ENCODE measurements at places on chromosomes 1 and 21.

- no peak for DNase-seq
Observed at GRCh38 chr1:108716437-108717230, 3.9 kb downstream of the FNDC7 start.

DNA sequence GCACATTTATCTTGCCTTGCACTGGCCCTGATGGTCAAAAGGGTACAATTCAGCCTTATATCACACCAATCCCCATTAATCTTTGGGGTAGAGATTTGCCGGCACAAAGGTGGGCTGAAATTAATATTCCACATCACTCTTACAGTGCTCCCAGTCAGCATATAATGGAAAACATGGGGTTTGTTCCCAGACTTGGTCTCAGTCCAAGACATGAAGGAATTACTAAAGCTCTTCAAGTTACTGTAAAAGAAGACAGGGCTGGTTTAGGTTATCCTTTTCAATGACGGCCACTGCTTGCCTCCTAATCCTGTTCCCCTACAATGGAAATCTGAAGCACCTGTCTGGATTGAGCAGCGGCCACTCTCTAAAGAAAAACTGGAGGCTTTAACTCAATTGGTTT, 160.7 kb downstream of the IER5 start:
- DNase-seq, result no peak

- DNase-seq, result peak; percentile 6
Observed at GRCh38 chr1:30822966-30823581, 65.5 kb upstream of the LAPTM5 start.

- DNase-seq, result no peak
Observed at GRCh38 chr1:77370161-77370560, 88.3 kb downstream of the AK5 start.

DNA sequence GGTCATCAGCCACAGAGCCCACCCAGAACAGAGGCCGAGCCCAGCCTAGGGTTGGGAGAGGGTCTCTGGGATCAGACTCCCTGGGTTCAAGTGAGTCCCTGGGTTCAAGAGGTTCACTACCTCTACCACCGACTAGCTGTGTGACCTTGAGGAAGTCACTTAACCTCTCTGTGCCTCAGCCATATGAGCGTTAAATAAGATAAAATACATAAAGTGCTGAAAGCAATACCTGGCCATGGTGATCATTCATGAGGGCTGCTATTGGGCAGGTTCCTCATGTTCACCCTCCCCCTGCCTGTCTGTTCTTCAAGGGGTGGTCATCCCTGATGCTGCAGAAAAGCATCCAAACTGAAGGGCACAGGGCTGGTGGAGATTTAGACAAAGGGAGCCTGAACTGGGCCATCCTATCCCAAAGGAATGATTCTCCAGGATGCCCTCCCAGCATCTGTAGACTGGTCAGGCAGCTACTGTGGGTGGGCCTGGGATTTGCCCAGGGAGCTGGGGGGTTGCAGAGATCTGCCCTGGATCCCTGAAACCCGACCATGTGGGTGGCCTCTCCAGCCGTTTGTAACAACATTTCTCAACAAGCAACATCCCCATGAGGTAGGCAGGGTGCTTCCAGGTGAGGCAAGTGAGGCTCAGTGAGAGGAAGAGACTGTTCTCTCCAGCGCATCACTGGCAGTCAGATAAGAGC, 196.6 kb downstream of the MATN1 start:
- no peak for DNase-seq

GRCh38 chr1:235866913-235867845, 473 bp upstream of the LYST start:
- peak; percentile 59 for DNase-seq

DNA sequence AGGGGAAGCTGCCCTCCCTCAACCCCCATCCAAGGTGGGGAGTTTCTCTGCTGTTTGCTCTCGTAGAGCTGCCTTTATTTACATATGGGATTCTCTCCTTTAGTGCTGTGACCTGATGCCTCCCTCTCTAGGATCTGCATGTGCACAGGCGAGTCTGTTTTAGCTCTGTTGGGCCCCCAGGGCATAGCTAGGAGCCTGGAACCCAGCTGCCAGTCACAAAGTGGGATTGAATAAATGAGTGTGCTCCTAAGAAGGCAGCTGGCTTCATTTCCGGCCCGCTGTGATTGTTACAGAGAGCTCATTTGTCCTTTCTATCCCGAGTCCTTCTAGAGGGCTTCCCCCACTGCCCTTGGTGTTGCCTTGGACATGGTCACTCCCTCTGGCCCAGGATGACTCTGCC, 176.6 kb downstream of the GRIK3 start:
- DNase-seq, result no peak

GRCh38 chr1:172719694-172720138, 60.8 kb downstream of the FASLG start:
- DNase-seq, result no peak

- DNase-seq, result no peak
Observed at GRCh38 chr1:51942281-51942680, 48.2 kb downstream of the RAB3B start.

All from epithelial cell of prostate (primary cell).